Activated gamma-delta T cell (primary cell): ENCODE measurements at places on chromosomes 7 and 10.

GRCh38 chr10:20890009-20890408 lies 7.1 kb downstream of the NEBL start:
- no peak for DNase-seq

DNA sequence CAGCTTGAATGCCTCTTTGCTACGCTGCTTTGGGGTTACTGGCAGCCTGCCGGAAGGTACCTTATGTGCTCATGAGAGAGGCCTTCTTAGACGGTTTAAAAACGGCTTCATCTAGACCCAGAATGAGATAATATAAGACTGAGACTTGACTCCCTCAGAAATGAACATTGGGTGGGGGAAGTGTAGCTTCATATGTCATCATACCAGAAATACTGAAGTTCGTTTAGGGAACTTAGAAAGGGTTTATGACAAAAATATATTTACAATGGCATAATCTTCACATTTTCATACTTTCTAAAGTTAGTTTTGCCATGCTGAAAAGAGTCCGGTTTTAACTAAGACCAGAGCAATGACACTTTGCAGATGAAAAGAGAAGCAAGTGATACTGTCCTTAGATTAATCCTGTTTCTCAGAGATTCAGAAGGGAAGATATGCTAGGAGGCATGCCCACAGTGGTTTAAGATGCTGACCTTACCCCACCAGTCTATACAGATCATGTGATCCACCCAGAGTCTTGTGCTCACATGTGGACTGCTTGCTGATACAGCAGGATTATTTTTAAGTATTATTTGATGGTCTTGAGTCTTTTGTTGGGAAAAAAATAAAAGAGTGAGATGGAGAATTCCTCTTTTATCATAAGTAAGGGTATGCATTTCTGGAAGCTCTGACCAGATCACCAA lies 40.8 kb upstream of the HGF start:
- DNase-seq: no peak

DNA sequence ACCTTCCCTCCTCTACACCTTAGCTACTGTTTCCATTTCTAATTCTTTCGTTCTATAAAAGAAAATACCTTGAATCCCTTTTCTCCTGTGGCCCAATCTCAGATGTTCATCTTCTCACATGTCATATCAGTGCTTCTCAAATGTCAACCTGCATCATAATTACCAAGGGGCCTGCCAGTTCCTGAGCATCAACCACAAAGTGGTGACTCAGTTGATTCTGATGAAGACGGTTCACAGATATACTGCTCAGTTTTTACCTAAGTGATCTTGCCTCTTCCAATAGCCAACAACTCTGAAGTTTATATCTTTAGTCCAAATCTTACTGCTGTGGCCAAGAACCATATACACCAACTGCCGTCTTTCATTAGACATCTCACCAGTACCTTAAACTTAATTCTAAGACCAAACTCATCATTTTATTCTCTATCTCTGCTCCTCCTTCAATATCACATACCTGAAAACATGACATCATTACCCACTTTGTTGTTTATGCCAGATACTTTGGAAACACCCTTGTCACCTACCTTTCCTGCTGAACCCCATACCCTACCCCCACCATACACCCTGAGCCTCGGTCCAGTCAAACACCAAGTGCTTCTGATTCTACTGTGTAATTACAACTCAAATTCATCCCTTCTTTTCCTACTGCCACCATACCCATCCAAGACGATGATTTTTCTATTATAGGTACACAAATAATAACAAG lies 115.5 kb downstream of the LMBR1 start:
- DNase-seq: no peak

- no peak for DNase-seq
Observed at GRCh38 chr7:130884437-130885417, 150.7 kb upstream of the KLF14 start.

GRCh38 chr7:101121991-101122932 lies 4.6 kb upstream of the SERPINE1 start:
- DNase-seq: no peak

DNA sequence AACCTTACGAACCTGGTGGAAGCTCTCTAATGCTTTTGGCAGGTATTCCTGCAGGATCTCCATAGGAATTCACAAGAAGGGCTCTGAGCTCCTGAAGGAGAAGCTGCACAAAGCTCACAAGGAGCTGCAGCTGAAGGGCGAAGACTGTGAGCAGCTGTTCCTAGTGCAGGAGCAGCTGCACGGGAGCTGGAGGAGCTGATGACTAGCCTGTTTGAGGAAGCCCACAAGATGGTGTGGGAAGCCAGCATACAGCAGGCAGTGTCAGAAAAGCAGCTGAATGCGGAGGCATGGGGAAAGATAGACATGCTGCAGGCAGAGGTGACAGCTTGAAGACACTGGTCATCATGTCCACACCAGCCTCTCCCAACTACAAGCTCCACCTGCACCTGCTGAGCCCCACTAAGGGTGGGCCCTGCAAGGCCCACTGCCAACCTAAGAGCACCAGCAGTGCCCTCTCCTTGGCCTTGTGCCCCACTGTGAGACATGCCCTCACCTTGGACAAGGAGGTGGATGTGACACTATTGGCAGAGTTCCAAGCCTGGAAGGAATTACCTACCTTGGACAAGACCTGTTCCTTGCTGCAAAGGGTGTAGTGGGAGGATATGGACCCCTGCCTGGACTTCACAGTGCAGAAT lies 250.6 kb downstream of the BBS9 start:
- DNase-seq: no peak

DNA sequence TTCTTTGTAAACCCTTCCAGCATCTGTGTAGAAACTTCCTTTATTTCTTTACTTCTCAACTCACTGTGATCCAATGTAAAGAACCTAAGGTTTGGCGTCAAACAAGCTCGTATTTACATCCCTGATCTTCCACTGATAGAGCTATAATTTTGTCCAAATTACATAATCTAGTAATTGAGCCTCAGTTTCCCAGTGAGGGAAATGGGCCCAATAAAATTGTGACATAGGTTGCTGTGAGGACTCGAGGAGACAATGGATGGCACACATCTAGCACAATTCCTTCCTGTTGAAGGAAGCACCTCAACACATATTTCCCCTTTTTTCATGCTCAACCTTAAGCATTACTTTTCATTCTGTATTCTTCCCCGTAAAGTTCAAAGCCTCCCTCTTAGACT lies 193.3 kb upstream of the BMPER start:
- no peak for DNase-seq

DNA sequence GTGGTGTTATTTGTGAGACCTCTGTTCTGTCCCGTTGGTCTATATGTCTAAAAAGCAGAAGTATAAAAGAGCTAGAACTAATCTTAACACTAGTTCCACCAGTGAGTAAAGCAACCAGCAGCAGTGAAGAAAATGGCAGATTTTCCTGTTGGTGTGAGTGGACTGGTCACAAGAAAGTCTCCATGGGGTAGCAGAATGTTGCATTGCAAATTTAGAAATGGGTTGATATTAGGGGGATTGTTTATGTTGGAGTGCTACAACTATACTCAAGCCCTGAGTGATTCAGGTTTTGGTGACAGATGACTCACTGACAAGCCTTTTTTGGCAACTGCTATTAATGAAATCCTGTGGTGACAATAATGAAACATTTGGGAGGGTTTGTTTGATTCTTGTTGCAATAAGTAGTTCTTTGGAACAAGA lies 5.6 kb downstream of the AVL9 start:
- DNase-seq: no peak

DNA sequence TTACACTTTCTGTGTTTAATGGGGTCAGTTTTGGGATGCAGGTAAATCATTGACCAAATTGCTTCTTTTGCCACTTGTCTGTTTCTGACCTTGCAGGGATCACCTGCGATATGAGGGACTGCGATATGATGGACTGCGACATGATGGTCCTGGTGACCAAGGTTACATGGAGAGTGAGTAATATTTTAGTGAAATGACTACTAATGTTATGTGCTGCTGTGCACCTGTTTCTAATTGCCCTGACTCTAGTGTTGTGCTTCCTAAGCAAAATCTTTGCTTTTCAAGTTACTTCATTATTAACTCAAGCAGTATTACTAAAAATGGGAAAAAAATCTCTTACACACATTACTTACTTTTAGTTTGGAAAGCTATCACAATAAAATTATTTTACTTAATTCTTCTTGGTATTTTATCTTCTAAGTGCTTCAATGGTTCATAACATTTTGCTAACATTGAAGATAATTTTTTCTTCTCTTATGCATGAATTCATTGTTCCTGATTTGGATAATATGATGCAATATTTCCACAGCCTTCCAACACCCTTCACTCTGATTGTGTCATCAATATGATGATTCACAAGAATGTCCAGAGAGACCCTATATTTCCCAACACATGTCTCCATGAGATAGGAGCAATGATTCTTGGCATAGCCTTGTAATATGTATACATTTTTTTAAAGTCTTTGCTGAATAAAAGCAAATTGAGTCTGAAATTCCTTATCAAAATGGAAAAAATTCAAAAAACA lies 306.2 kb upstream of the AKR1E2 start:
- no peak for DNase-seq

DNA sequence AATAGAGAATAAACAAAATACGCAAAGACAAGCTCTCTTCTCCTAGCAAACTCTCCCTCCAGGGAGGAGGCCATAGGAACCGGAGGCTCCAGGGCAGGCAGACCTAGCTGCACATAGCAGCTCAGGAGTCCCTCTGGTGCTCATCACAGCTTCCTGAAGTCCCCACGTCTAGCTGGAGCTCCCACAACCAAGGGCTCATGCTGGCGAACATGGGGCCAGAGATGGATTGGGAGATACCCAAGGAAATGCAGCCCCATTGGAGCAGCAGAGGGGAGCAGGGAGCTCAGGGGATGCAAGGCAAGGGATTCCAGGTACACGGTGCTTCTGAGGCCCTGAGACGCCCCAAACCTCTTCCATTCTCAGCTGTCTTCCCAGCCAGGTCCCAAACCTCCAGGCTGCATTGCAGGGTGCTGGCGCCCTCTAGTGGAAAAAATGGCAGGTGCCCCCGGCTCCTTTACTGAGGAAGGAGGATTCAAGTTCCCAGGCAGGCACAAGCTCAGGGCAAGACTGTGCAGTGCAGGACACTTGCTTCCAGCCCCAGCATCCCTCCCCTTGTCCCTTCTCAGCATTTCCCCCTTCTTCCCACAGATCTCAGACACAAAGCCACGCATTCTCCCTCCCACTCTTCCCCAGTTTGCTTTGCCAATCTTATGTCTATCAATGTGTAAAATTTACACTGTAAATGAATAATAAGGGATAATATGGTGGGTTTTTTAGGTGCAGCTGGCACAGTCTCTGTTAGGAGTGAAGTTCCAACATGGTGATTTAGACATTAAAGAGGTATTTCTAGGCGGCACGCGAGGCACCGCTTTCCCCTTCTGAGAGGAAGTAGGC lies 46.2 kb downstream of the GPAM start:
- DNase-seq: no peak

DNA sequence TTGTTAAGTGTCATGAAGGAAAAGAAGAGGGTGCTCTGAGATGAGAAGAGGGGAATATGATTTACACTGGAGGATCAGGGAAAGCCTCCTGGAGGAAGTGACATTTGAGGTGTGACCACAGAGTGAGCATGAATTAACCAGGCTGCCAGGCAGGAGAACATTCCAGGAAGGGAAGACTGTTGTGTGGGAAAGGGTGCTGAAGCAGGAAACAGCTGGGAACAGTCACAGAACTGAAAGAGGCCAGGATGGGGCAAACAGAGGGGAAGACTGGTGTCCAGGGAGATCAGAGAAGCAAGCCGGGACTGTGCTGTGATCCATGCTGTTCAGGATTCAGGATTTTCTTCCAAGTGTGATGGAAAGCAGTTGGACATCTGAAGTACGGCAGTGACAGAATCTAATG lies 14.9 kb downstream of the HIPK2 start:
- no peak for DNase-seq

GRCh38 chr7:42194238-42194637 lies 42.8 kb downstream of the GLI3 start:
- no peak for DNase-seq

GRCh38 chr7:113283861-113284260 lies 165.5 kb upstream of the SMIM30 start:
- no peak for DNase-seq

- no peak for DNase-seq
Observed at GRCh38 chr7:39458061-39458745, 108.0 kb upstream of the YAE1 start.

GRCh38 chr10:30176182-30176581 lies 116.8 kb upstream of the JCAD start:
- no peak for DNase-seq

- DNase-seq: no peak
Observed at GRCh38 chr7:155282671-155283070, 15.0 kb upstream of the INSIG1 start.

DNA sequence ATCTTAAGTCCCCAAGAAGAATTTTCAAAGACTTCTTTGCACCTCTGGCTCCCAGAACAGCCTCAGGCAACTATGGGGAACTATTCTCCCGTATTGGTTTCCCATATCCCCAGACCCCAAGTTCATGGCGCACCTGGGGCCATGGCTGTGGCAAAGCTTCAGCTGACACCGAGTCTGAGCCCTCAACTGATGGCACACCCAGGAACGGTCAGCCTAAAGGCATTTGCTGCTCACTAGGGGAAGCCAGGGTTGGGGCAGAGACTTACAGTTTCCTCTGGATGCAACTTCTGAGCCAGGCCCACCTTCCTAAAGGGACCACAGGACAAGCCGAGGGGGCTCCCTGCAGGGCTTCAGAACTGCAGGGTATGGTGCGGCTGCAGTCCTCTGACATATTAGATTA lies 13.7 kb upstream of the CPA1 start:
- no peak for DNase-seq

DNA sequence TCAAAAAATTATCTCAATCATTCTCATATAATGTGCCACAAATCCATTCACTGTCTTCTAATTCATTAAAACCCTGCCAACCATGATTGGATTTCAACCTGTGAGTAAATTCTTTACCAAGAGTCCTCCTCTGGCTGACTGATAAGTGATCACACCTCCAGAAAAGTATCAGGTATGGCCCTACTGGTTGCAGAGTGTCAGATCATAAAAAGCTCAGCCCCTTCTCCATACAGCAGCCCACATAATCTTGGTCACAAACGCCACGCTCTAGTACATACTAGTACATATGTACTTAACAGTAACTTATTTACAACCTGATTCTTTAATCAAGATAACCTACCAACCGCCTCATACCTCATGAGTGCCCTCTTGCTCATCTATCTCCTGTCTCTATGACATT lies 26.1 kb downstream of the UBE2H start:
- no peak for DNase-seq

DNA sequence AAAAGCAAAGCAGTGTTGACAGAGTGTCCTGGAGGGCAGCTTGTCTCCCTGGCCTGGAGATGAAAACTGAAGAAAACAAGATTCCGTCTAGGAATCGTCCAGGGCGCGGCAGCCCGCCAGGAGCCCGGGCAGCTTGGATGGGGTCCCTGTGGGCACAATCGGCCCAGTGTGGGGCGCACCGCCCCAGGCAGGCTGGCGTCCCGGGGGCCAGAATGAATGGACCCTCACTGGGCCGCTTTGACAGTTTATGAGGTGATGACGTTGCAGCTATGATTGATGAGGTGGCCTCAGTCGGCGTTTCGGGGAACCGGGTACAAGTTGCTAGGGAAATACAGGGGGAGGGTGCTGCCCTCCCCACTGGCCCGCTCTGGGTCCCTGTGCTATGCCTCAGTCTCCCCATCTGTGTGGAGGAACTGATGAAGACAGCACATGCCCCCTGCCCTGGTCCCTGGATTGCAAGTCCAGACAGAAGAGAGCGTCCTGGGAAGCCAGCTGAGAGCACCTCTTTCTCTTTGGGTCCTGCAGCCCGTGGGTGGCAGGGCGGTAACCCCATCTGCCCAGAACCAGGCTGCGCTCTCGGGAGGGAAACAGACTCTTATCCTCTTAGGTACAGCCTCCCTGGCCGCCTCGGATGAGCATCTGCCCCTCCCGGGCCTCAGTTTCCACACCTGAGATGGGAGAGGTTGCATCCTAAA lies 131.3 kb downstream of the LHPP start:
- DNase-seq: no peak
